ENCODE measurements at places on chromosomes 4 and X.

GRCh38 chr4:30511751-30512150 lies 208.4 kb upstream of the PCDH7 start:
- no peak for DNase-seq

GRCh38 chr4:11480683-11481082 lies 52.0 kb upstream of the HS3ST1 start:
- no peak for DNase-seq

GRCh38 chrX:71604796-71605568 lies 13.3 kb downstream of the CXCR3 start:
- DNase-seq: no peak

- DNase-seq: peak; percentile 75
Observed at GRCh38 chrX:153554519-153555167, 37.2 kb downstream of the ATP2B3 start.

DNA sequence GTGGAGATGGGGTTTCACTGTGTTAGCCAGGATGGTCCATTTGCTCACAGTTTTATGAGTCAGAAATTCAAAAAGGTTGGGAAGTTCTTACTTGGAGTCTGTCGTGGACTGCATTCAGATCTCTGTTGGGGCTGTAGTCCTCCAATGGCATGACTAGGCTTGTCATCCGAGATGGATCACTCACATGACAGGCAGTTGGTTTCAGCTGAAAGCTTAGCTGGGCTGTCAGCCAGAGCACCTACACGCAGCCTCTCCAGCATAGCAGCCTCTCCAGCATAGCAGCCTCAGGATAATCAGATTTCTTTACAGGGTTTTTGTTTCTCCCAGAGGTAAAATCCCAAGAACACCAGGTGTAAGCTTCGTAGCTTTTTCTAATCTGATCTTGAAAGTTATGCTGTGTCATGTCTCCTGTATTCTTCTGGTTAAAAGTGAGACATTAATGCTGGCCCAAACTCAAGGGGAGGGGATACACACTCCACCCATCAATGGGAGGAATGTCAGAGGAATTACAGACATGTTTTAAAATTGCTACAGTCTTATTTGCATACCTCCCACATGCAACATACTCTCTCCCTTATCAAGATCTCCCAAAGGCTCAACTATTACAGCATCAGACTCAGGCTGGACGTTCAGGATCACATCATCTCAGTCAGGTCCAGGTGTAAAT lies 31.6 kb upstream of the SOD3 start:
- DNase-seq: peak; percentile 79

- DNase-seq: no peak
Observed at GRCh38 chr4:131093303-131093702, 1997.4 kb downstream of the C4orf33 start.

DNA sequence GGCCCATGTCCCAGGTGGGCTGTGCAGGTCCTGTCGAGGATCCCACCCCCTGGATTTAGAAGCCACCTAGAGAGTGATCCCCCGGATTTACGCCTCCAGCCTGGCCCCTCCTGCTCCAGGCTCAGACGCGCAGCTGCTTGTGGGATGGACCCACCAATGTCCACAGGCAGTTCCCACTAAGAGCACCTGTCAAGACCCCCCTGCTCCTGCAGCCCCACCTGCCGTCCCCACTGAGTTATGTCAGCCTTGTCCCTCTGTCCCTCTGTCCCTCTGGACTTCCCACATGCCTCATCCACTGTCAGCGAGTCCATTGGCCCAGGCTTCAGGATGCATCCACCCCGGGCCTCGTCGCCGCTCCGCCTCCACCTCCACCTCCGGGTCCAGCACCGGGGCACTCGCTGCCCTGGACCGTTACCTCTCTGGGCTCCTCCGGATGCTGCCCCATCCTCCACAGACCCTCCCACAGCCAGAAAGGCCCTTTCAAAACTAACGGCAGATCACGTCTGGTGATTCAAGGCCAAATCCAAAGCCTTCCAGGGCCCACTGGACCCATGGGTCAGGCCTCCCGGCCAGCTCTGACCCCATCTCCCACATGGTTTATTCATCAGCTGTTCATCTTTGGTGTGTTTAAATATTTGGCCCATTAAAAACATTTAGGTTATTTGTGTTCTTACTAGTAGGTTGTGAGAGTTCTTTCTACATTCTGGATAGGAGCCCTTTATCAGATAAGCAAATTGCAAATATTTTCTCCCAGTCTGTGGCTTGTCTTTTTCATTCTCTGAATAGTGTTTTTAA lies 28.3 kb downstream of the HTRA3 start:
- DNase-seq: no peak

GRCh38 chr4:10619220-10619619 lies 65.3 kb downstream of the CLNK start:
- peak; percentile 21 for DNase-seq

GRCh38 chr4:82519072-82519471 lies 42.7 kb downstream of the TMEM150C start:
- DNase-seq: peak; percentile 8

DNA sequence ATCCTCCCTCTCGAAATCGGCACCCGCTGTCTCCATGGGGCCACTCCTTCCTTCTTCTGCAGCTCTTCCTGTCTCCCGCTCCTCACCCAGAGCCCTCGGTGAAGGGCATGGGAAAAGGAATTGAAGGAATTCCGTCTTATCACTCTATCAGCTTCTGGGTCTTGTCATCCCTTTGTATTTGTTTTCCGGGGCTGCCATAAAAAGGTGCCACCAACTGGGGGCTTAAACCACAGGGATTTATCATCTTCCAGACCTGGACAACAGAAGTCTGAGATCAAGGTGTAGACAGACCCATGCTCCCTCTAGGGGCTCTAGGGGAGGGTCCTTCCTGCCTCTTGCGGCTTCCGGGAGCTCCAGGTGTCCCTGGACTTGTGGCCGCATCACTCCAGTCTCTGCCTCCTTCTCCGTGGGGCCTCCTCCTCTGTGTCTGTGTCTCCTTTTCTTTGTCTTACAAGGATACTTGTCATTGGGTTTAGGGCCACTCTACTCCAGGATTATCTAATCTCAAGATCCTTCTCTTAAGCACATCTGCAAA lies 24.0 kb downstream of the CD99 start:
- DNase-seq: no peak

DNA sequence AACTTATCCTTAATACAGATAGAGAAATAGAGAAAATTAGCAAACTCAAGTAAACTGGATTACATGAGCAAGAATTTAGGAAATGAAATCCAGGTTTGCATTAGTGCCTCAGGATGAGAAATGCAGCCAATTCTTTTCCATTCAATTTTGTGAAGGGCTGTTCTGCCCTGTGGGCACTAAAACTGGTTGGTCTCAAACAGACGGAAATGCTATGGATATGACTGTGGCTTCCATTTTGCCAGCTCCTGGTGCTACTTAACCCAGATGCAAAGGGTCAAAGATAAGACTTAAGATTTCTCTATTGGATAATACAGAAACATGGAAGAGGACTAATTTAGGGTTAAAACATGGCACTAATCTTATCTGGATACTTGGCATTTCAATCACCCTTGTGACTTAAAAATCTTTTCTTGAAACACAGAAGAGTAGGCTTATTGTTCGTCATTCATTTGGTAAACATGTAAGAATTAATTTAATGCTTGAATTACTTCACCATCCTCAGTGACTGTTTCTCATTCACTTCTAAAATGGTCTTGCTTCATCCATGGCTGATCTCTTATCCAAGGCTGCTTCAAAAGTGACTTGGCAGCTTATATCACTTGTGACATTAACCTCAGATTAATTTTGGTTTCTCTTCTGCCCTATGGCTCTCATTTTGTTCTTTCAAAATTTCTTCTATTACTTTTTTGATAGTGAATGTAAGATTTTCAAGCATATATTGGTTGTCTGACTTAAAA lies 1008.7 kb downstream of the GLUD2 start:
- DNase-seq: peak; percentile 50

- no peak for DNase-seq
Observed at GRCh38 chrX:42934020-42934726, 156.2 kb upstream of the PPP1R2C start.

DNA sequence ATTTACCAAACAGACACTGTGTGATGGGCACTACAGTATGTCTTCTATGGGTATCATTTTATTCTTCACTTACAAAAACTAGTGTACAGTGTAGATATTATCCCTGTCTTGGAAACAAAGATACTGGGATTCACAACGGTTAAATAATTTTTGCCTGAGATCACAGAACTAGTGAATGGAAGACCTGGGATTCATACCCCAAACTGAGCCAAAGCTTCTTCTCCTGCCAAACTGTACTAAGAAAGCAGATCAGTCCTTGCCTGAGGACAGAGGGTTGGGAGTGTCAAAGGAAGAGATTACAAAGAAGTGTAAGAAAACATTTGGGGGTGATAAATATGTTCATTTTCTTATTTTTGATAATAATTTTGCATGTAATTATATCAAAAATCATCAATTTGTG lies 43.1 kb downstream of the PPA2 start:
- DNase-seq: no peak

GRCh38 chrX:44267116-44267515 lies 76.4 kb downstream of the EFHC2 start:
- DNase-seq: no peak

DNA sequence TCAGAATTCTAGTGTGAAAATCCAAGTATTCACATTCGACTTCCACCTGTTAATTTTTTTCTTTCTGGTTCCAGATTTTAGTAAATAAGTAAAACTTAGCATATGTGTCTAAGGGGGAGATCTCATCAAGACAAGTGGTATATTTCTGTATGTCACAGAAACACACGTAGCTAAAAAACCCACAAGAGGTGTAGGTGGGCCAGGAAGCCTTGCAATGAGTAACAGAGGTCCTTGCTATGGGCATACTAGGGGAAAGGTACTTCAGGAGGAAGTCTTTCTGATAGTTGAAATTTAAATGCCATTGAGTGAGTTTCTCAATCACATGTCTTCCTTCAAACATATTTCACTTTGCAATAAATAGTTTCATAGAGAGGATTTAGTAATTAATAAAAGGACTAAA lies 315.8 kb downstream of the MID1IP1 start:
- DNase-seq: no peak

DNA sequence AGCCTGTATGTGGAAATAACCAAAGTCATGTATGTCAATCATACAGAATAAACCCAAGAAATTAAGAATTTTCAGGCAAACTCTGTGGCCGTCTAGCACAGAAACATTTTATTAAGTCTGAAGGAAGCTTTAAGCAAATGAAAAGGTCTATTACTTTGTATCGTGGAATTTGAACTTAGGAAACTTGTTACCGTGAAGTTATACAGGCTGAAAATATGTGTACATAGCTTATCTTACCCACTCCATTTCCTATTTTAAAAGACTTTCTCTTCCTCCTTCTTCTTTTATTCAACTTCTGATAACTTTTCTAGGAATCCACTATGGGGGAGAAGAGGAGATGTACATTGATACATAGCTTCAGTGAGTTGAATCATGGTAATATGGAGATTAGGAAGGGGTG lies 108.3 kb downstream of the AGTR2 start:
- no peak for DNase-seq

DNA sequence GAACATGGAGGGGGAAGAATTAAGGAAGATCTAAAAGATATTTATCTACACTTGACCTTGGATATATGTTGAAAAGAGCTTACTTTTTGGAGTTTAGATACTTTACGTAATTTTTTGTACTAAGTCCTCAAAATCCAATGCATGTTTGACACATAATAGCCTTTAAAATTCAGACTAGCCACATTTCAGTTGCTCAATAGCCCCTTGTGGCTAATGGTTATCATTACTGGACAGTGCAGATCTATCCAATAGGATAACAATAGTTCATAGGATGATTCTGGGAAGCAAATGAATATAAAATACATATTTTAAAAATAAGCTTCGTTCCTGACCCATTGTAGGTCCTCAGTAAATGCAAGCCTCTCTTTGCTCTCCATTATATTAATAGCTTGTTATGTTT lies 13.8 kb downstream of the AP1AR start:
- no peak for DNase-seq

DNA sequence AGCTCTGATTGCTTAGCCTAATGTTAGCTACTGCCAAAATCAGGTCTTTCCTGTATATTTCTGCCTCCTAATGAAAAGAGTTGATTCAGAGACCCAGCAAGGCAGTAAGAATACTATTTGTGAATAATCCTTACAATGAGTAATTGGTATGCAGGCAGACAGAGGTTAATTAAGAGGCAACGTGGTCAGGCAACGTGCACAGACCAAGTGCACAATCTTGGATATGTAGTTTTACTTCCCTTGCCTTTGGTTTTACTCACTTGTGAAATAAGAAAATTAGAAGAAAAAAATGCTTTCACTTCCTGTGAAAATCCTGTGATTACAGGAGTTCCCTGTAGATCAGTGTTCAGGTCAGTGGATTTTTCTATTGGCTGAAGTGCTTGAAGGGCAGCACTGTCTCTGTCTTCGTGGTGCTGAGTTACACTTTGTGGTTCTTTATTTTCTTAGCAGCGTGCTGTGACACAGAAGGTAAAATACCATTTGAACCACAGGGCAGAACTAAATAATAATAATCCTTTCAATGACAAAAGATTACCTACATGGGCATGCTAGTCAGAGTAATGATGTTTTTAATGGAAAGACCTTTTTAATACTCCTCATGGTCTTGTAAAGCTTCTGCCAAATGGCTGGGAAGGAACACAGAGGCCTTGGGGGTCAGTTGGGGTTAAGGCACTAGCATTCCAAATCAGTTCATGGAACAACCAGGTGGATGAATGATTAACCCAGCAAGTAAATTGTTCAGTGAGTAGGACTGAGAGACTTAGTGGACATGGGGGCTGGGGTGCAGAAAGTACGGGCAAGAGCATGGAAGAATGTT lies 430.9 kb downstream of the MAPK10 start:
- peak; percentile 7 for DNase-seq

GRCh38 chr4:8741513-8742226 lies 130.0 kb downstream of the HMX1 start:
- no peak for DNase-seq

DNA sequence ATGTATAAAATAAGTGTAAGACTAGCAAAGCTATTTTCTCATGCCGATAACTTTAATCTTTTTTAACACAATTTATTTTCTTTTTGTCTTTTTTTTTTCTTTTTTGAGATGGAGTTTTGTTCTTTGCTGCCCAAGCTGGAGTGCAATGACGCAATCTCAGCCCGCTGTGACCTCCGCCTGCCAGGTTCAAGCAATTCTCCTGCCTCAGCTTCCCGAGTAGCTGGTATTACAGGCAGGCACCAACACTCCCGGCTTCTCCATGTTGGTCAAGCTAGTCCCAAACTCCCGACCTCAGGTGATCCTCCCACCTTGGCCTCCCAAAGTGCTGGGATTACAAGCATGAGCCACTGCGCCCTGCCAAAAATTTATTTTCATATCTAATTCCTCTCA lies 164.2 kb upstream of the SLIT2 start:
- no peak for DNase-seq

DNA sequence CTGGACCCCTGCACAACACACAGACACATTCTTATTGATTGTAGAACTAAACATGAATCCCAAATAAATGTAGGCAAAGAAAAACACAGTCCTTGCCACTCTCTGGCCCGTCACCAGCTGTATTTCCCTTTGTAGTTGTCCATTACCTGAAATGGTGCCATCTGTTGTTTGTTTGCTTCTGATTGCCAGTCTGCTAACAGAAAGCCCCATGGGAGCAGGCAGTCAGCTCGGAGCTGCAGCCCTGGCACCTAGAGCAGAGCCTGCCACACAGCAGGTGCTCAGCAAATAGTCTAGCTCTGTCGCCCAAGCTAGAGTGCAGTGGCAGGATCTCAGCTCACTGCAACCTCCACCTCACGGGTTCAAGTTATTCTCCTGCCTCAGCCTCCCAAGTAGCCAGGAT lies 28.9 kb downstream of the CPLX1 start:
- DNase-seq: no peak

Measured in adipocyte (in vitro differentiated cells).